ENCODE measurements at places on chromosomes 2 and 18. TPM values are rescaled to one million over a fixed set of nuclear protein-coding genes. Genes with fewer than 3 reads are reported as not detected.

ARL5A gene
- 81.2 TPM for total RNA-seq

SH3BP4 gene
- 0.18 TPM for total RNA-seq

GALNT5 gene
- not detected for total RNA-seq

ACMSD gene
- total RNA-seq: not detected

DNA sequence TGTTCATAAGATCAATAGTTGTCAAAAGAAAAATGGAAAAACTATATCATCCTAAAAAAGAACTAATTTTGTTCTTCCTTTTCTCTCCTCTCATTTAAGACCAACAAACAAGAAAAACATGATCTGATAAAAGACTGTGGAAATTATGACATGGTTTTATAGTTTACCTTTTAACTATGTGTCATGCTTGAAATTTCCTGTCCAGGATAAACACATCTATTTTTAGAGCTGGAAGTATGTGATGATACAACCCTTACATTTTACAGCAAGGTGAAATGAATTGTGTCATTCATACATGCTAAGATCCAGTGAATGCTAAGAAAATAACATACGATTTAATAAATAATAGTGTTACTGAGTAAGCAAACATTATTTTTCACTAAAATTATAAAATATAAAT lies 89.9 kb downstream of the GULP1 start:
- H3K4me3 ChIP-seq: no peak overlapping the region
- no peak for DNase-seq
- H3K36me3 ChIP-seq: no peaks in the 10 kb centered on the region
- no peaks in the 10 kb centered on the region for H3K27me3 ChIP-seq
- no peak overlapping the region for H3K27ac ChIP-seq
- H3K4me1 ChIP-seq: no peaks in the 10 kb centered on the region

GRCh38 chr18:25239581-25240419 lies 112.2 kb downstream of the ZNF521 start:
- no peak overlapping the region for H3K4me3 ChIP-seq
- no peaks in the 10 kb centered on the region for H3K36me3 ChIP-seq
- H3K27ac ChIP-seq: no peak overlapping the region
- DNase-seq: no peak

DNA sequence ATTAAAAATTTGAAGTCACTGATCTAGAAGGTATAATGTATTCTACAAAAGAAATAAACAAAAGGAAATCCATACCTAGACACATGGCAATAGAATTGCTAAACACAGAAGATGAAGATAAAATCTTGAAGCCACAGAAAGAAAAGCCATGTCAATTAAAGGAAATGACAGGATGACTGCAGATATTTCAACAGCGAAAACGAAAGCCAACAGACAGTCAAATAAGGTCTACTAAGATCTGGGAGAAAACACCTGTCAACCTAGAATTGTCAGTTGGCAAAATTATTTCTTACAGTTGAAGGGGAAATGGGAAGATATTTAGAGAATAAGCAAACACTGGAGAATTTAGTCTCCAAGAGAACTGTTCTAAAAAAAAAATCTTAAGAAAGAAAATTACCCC lies 39.2 kb downstream of the NETO1 start:
- H3K27me3 ChIP-seq: no peaks in the 10 kb centered on the region
- no peak overlapping the region for H3K4me3 ChIP-seq
- no peak overlapping the region for H3K27ac ChIP-seq
- DNase-seq: no peak
- no peaks in the 10 kb centered on the region for H3K4me1 ChIP-seq

DNA sequence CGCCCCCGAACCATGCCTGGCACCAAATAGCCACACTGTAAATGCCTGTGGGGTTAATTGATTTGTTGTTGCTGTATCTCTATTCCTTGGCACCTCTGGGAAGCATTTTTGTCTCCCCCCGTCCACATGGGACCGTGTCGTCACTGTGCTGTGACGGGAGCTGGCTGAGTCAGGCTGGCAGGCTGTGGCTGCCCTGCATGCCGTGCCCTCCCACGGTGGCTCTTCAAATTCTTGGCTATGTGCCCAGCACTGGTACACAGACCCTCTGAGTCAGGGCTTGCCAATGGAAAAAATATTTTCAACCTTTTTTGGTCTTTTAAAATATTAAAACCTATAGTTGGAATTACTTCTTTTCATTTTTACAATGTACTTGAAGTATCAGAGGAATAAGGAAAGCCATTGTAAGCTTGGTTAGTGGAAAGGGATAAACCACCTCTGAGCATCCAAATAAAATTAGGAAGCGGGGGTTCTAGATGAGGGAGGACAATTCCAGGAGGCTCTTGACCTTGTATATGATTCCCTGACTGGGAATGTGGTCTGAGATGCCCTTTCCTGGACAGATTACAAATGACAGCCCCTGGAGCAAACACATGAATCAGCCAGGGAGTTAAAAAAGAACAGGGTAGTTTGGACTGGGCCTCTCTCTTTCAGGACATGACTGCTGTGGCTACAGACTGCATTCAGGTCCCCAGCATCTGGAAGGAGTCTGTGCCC lies 59.4 kb downstream of the DGKD start:
- H3K27me3 ChIP-seq: no peaks in the 10 kb centered on the region
- DNase-seq: peak; percentile 69
- peaks cover 73% of the 10 kb centered on the region for H3K36me3 ChIP-seq
- peaks cover 83% of the 10 kb centered on the region for H3K4me1 ChIP-seq
- peak overlapping the region; percentile 12 for H3K4me3 ChIP-seq
